ENCODE measurements at places on chromosomes 6 and 20.

DNA sequence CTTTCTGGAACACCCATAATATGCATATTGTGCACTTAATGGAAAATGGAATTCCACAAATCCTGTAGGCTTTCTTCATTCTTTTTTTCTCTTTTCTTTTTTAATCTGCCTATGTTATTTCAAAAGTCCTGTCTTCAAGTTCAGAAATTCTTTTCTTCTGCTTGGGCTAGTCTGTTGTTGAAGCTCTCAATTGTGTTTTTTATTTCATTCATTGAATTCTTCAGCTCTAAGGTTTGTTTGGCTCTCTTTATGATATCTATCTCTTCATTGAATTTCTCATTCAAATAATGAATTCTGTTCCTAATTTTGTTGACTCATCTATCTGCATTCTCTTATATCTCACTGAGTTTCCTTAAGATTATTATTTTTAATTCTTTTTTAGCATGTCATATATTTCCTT, 10.1 kb downstream of the SPINT4 start:
- no peak for DNase-seq

GRCh38 chr6:168208854-168209253, 110.7 kb downstream of the DACT2 start:
- DNase-seq, result no peak

- no peak for DNase-seq
Observed at GRCh38 chr20:40771848-40772511, 82.9 kb upstream of the MAFB start.

DNA sequence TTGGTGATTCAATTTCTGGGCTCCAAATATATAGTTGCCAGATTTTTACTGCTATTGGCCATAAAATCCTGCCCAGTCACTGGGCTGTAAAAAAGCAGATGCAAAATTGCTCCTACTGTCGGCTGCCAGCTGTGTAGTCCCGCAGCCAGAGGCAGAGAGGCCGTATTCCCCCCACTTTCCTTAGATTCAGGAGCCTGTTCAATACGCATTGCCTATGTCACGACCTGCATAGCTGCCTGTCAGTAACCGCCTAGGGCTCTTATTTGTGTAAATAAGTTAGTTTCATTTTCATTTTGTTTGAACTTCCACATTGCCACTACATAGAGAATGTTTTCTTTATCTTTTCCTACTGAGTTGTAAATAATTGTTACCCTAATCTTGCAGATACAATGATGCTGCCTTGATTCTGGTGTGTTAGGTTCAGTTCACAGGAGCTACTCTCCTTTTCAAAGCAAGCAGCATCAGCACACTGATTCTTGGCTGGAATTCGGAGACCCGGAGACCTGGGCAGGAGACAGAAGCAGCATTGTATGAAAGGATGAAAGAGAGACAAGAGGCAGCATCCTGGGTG, 46.0 kb upstream of the UST start:
- peak; percentile 49 for DNase-seq

DNA sequence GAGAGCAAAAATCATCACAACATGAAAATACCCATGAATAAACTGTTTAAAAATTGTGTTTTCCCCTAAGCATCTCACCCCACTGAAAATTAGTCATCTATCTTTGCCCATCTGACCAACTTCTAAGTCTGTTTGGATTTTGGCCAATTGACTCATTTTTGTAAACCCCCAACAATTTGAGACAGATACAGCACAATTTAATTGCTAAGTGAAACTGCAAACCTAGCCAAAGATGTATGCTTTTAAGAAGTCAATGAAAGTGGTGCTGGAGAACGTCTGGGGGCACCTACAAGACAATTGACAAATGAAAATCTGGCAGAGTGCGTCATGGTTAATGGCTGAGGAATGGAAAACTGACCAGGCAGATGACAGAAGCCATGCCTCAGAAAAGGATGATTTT, 30.9 kb upstream of the SLC24A3 start:
- no peak for DNase-seq
